ENCODE measurements at places on chromosomes 3 and 15. TPM values are rescaled to one million over a fixed set of nuclear protein-coding genes. Genes with fewer than 3 reads are reported as not detected.

Gene RPP25
- 6.3 TPM for total RNA-seq

Gene EXD1
- total RNA-seq, result not detected

Gene CASR
- total RNA-seq, result not detected

Gene PROK2
- total RNA-seq, result 0.94 TPM

Gene AP4E1
- total RNA-seq, result 9.9 TPM

Measured in left cardiac atrium (tissue), 4 donors.